Activated T-helper 1 cell treated with anti-CD3 and anti-CD28 coated beads, Interleukin-12 subunit alpha, Interleukin-12 subunit beta, Interleukin-2, Interleukin-4 antibody, amounts not matched to agents 30 ng/mL and 10 ng/mL and 1 ng/mL, durations not matched to agents 14 hours and 24 hours and 36 hours (primary cell): ENCODE measurements at places on chromosomes 5 and 9.

GRCh38 chr9:113872485-113873143 is 3.5 kb upstream of the ZNF618 start:
- no peak for DNase-seq

DNA sequence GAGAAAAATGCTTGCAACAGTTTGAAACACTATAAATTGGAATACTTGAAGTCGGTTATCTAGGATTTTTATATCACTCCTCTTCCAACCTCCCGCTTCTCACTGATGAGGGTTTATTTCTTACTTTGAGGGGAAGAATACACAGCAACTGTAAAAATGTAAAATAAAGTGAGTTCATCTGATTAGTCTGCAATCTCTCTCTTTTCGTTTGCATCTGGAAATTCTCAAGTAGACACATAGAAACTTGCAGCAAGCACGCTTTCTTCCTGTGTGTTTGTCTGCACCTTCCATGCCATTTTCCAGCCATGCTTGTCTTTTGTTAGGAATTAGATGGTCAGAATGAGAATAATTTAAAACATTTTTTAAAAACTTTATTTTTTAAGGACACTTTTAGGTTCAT is 45.1 kb upstream of the TAF11L2 start:
- DNase-seq, result no peak

DNA sequence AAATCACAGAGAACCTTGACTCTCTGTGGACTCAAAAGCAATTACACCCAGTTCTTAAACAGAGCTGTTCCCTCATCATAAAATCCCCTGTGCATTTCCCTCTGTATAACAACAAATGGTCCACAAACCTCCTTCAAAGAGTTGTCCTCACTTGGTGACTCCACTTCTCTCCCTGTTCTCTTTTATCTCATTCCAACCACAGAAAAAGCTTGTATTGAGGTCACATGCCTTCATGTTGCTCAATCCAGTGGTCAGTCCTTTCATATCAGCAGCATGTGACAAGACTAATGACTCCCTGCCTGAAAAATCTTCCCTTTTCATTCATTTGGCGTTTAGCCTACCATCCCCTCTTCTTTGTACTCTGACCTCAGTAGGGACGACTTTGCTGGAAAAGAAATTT is 158.0 kb downstream of the DEPDC1B start:
- no peak for DNase-seq

DNA sequence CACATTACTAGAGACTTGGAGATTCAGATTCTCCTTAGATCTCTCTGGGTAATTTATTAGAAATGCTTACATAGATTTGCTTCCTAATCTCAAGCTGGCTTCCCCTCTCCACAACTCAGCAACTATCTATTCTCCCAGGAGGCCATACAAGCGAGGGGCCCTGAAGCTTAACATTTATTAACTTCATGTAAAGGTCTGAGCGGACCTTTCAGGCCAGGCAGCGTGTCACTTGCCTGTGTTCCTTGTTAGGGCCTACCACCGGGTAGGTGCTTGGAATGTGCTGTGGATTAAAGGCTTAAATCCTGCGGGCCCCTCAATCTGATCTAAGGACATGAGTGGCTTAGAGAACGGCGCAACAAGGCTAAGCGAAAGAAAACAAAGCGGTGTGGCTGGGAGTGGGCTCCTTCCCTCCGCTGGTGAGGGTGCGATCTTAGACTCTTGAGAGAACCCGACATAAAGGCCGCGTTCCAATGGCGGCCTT is 712 bp upstream of the HSPA4 start:
- no peak for DNase-seq

- no peak for DNase-seq
Observed at GRCh38 chr5:38739011-38739704, 106.7 kb upstream of the OSMR start.

GRCh38 chr5:17316970-17317459 is 99.6 kb downstream of the BASP1 start:
- no peak for DNase-seq

GRCh38 chr5:122252319-122252718 is 59.7 kb upstream of the SNCAIP start:
- DNase-seq, result no peak

GRCh38 chr9:92964607-92965060 is 17.3 kb downstream of the FGD3 start:
- DNase-seq, result no peak

- DNase-seq, result no peak
Observed at GRCh38 chr9:21966140-21966851, 27.9 kb downstream of the CDKN2A start.

DNA sequence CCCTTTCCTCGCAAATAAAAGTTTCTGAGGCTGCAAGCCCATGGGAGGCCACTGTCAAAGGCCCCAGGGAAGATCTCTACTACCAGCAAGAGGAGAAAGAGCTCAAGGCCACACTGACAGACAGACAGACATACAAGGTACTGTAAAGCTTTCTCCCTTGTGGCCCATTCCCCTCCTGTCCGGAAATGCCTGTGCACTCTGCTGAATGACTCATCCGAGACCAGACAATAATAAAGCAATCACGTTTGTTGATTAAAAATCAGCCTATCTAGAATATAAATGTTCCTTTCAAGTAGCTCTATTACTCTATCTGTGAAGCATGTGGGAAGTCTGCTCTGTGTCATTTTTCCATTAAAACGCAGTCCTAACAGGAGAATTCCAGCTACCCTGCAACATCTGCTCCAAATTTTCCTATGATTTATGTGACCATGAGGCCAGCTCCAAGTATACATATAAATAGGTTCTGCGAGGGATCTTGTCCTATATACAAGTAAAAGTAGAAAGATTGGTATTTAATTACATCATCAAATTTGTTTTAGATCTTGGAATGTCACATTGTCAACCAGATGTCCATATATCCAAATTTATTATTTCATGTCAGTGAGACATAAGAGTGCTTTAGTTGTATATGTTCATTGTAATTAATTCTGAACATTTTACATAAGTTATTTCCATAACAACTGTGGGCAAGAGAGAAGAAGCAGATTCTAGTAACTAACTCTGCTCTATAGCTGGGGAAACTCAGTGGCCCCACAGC is 34.7 kb upstream of the TGFBI start:
- DNase-seq, result no peak

DNA sequence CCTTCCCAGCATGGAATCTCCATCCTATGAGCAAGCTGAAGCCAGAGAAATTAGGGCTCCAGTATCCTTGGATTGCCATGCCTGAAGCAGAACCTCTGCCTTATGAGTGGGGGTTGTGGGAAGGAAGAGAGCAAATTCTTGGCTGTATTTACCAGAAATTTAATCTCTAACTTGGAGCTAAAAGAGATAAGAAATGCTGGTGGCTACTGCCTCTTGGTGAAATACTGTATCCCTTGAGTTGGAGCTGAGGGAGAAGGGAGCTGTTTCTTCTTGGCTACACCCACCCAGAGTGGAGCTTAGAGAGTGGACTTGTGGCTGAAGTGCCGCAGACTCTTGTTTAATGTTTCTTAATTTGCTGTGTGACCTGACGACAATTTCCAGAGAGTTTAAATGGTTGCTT is 447.3 kb downstream of the ARHGEF28 start:
- no peak for DNase-seq

- no peak for DNase-seq
Observed at GRCh38 chr5:54936201-54936600, 49.2 kb downstream of the ESM1 start.
